ENCODE measurements at places on chromosomes 1 and 21.

DNA sequence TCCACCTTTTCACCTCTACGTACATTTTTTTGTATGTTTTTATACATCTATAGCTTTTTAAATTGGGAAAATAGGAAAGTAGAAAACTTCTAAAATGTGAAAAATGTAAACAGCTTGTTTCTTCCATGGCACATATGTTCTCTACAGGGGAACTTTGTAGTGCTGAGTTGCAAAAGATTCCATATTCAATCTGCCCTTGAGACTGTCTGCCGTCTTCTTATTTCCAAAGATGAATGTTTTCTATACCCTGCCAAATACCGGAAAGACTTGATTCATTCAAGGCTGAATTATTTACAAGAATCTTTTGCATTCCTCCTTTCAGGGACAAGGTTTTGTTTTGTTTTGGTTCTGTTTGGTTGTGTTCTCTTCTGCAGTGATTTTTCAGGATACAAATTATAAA, 1334.5 kb upstream of the ADGRL4 start:
- DNase-seq: no peak

- DNase-seq: no peak
Measured at GRCh38 chr1:26336477-26337205, 17.3 kb downstream of the CRYBG2 start.

GRCh38 chr1:25626018-25626417, 9.4 kb downstream of the MAN1C1 start:
- no peak for DNase-seq

- DNase-seq: no peak
Measured at GRCh38 chr1:109821221-109821669, 57.5 kb upstream of the EPS8L3 start.

DNA sequence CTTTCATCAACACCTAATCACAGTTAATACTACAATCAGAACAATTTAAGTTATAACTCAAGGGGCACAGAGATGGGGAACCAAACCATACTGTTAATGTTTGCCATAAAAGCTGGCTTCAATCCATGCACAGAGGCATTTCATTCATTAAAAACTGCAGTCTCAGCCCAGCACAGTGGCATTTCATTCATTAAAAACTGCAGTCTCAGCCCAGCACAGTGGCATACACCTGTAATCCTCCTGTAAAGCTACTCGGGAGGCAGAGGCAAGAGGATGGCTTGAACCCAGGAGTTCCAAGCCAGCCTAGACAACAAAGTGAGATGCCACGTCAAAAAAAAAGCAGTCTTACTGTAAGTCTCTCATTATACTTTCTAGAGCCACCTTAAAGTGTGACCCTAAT, 29.2 kb downstream of the ARID4B start:
- no peak for DNase-seq

GRCh38 chr1:183023146-183023600, at the start of gene LAMC1:
Gene LAMC1 (plus strand): TSS chr1:183023420. CDS start chr1:183023717, 297 bp downstream.
- no peak for DNase-seq

DNA sequence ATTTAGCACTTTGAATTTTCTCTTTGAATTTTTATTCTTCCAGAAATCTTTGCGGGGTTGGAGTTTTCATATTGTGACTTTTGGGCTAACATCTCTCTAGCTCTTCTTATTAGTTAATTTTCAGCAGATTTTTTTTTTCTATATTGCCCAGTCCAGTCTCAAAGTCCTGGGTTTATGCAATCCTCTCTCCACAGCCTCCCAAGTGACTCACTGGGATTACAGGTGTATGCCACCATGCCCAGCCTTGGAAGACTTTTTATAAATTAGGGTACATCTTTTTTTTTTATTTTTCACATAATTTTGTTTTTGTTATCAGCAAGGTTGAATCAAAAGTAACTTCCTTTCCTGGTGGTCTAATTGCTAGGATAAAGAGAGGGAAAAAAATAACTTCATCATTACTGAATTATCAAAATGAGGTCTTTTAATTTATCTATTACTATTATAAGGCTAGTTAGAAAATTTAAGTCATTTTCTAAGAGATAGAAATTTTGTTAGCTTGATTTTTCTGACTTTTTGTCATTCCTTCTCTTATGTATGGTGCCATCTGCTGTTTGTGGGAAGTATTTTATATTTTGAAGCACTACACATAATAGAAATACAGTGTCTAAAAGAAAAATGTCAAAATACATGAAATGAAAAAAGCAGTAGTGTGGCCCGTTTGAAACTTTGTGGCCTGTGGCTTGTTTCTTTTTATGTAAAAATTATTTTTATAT, 273.4 kb upstream of the CACYBP start:
- DNase-seq: no peak

DNA sequence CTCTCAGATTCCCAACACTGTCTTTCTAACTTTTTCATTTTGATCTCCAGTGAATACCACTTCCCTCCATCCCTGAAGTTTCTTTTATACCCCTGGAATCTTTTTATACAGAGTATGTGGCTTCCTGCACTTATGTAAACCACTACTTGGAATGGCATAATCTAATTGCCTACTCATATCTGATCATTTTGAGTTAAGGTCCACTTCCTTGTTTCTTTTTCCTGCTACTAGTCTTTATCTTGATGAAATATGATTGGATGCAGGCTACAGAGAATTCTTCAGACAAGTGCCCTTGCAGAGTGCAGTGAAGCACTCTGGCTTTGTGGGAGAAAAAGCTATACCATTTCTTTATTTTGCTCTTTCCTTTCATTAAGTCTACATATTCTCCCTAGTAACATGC, 325.3 kb upstream of the ADAMTS5 start:
- no peak for DNase-seq

GRCh38 chr1:70764747-70765146, 282.9 kb downstream of the PTGER3 start:
- no peak for DNase-seq

GRCh38 chr1:167158813-167159275, 61.8 kb upstream of the POU2F1 start:
- no peak for DNase-seq

DNA sequence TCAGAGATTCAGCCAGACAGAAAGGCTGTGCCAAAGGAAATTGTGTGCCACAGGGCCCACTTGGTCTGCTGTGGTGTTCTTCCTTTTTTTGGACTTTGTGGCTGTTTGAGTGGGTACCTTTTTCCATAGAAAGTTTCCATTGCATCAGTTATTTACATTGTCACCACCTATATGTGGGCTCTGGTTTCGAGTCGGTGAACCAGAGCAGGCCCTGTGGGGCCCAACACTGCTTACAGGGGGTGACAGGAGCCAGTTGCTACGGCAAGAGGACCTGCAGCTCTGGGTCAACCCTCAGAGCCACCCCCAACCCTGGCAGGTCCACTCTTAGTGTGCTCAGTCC, 157.0 kb upstream of the EDN2 start:
- DNase-seq: peak; percentile 48

- no peak for DNase-seq
Measured at GRCh38 chr21:26544201-26544775, 28.8 kb downstream of the CYYR1 start.

DNA sequence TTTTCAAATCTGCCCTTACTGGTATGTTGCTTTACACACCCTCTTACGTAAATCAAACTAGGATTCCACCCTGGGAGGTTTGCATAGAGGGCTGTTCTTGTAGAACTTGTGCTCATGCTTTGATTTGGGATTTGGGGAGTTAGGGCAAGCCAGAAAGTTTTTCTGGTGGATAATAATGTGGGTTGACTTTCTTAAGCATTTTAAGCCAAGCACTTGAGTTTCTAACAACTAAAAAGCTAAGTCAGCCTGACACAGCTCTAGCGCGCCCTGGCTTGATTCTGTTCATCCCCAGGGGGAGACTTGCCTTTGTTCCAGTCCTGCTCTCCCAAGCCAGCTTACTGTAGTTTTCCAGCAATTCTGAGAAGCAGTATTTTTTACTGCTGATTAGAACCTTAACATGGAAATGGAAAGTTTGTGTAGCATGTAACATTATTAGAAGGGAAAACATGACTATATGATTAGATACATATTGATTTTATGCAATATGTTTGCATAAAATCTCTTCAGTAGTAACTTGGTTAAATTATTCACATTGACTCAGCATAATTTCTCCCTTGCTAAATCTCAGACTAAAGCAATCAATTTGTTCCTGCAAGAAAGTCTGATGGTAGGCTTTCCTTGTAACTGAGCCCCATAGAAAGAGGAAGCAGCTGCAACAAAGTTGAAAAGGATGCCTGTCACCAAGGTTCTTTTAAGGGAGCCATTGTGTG, 11.0 kb upstream of the PGD start:
- DNase-seq: peak; percentile 4

DNA sequence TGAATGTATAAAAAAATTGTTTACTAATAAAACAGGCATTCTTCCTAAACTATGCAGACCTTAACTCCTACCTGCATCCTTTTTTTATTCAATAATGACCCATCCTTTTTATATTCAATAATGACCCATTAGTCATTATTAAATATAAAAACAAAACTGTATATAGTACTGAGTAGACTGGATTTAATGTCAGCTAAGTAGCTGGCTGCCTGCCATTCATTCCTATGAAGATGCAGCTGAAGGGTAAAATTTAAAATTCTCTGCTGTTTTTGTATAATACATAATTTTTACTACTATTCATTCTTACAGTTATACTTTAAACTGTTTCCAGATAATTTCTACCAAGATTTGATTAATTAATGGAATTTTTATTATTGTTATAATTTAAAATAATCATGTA, 79.3 kb downstream of the DENND1B start:
- no peak for DNase-seq

GRCh38 chr1:201883786-201884185, 4.9 kb upstream of the SHISA4 start:
- no peak for DNase-seq

- no peak for DNase-seq
Measured at GRCh38 chr1:167820684-167821355, 93.1 kb downstream of the ADCY10 start.

DNA sequence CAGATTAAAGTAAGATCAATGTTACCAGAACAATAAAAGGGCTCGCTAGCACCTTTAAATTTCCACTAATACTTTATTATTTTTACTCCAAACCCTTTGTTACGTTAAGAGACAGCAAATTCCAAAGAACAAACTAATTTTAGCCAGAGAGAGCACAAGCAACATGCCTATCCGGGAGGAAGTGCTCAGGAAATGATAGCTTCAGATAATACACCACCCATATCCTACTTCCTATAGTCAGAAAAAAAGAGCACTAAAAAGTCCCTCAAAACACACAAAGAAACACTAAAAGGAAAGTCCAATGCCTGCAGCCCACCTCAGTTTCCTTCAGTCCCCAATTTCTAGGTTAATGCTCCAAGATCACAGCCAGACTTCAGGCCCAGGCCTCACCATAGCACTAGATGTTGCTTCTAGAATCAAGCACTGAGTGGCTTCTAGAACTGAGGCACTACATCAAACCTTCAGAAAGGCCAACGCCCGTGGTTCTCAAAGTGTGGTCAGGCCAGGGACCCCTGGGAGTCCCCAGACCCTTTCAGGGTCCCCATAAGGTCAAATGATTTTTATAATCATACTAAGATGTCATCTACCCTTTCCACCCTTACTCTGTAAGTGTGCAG, 142.6 kb downstream of the PSMG1 start:
- DNase-seq: no peak

- DNase-seq: no peak
Measured at GRCh38 chr1:4312024-4312423, 342.4 kb upstream of the AJAP1 start.

GRCh38 chr1:17653728-17654351, 101.3 kb upstream of the ACTL8 start:
- no peak for DNase-seq

- DNase-seq: no peak
Measured at GRCh38 chr21:45889961-45890360, 91.6 kb upstream of the COL6A1 start.

DNA sequence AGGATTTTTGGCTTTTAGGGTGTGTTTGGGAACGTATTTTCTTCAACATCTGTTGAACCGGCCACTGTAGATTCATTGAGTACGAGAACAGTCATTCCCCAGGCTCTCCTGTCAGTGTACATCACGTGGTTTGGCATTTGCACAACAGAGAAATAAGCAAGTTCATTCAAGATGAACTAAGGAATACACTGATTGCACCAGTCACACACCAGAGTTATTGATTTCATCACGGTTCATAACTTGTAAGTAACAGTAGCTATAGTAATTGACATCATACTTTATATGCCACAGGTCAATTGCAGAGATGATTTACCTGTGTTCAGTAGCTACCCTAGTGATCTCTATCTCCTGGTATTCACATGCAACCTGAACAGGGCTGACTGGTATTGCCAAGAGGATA, 90.7 kb upstream of the ETS2 start:
- DNase-seq: no peak

GRCh38 chr1:194024659-194025058, 838.2 kb upstream of the B3GALT2 start:
- DNase-seq: no peak

DNA sequence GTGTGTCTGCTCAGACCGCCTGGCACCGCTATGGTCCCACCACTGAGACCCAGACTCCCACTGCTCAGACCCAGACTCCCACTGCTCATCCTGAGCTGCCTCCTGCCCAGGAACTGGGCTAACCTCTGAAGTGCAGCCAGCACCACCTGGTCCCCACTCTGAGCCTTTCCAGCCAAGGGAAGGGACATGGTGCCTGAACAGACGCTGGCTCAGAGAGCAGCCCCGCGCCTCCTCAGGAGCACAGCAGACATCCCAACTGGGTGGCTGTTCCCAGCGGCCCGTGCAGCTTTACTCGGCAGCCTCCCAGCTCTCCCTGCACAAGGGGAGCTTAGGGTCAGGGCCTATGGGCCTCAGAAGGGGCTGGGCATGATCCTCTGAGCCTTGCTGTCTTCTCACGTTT, 27.8 kb upstream of the CNTN2 start:
- no peak for DNase-seq

DNA sequence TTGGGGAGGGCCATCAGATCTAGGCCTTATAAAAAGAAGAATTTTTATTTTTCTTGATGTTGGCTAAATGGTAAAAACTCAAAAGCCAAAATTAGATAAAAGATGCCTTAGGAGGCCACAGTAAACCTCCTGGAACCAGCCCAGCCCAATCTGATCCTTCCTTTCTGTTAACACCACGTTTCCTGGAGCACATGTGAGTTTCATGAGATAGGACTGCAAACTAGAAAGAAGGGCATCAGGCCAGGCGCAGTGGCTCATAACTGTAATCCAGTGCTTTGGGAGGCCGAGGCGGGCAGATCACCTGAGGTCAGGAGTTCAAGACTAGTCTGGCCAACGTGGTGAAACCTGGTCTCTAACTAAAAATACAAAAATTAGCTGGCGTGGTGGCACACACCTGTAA, 6.7 kb downstream of the HSF2BP start:
- no peak for DNase-seq

- DNase-seq: no peak
Measured at GRCh38 chr1:31985430-31985829, 28.2 kb upstream of the KHDRBS1 start.

GRCh38 chr1:34199927-34200326, 23.2 kb downstream of the C1orf94 start:
- no peak for DNase-seq
